ENCODE measurements at places on chromosomes 16 and 17. TPM values are rescaled to one million over a fixed set of nuclear protein-coding genes. Genes with fewer than 3 reads are reported as not detected.
A peak's percentile ranks its signal among the peaks of the same experiment; 100 is the strongest.

DNA sequence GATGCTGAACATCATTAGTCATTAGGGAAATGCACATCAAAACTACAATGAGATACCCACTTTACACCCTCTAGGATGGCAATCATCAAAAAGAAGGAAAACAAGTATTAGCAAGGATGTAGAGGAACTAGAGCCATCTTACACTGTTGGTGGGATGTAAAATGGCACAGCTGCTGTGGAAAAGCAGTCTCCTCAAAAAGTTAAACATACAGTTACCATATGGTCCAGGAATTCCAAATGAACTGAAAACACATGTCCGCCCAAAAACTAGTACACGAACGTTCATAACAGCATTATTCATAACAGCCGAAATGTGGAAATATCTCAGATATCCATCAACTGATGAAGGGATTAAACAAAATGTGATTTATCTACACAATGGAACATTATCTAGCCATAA, 7.0 kb downstream of the FBF1 start:
- H3K36me3 ChIP-seq = peaks cover 5% of the 10 kb centered on the region
- no peaks in the 10 kb centered on the region for H3K27me3 ChIP-seq
- no peak overlapping the region for H3K27ac ChIP-seq
- no peak overlapping the region for H3K4me3 ChIP-seq

- H3K27me3 ChIP-seq = peaks cover 12% of the 10 kb centered on the region
- no peaks in the 10 kb centered on the region for H3K36me3 ChIP-seq
- H3K4me3 ChIP-seq = no peak overlapping the region
- no peak for DNase-seq
Observed at GRCh38 chr16:85465328-85466303, 147.5 kb upstream of the GSE1 start.

GRCh38 chr16:22139008-22139407, 23.3 kb upstream of the SDR42E2 start:
- no peaks in the 10 kb centered on the region for H3K36me3 ChIP-seq
- no peak overlapping the region for H3K27ac ChIP-seq
- H3K27me3 ChIP-seq = peaks cover 2% of the 10 kb centered on the region
- no peak for DNase-seq

DNA sequence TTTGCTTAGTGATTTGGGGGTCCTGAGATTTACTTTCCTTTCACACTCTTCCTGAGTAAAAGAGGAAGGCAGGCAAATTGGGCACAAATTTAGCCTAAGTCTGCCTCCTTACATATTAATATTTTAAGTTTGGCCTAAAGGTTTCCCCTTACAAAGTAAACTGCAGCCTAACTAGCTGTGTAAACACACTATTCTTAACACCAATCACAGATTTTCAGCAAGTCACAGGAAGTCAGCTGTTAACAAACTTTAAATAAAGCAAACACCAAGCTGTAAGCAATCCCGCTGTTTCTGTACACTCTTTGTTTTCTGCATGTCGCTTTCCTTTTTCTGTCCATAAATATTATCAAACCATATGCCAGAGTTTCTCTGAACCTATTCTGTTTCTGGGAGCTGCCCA, 45.1 kb upstream of the ABCC11 start:
- H3K27me3 ChIP-seq = no peaks in the 10 kb centered on the region
- no peak overlapping the region for H3K27ac ChIP-seq
- DNase-seq = no peak
- H3K4me3 ChIP-seq = no peak overlapping the region

GRCh38 chr16:78503602-78504001, 404.1 kb downstream of the WWOX start:
- H3K27me3 ChIP-seq = no peaks in the 10 kb centered on the region
- peak; percentile 64 for DNase-seq
- H3K4me3 ChIP-seq = no peak overlapping the region
- no peaks in the 10 kb centered on the region for H3K36me3 ChIP-seq

- H3K4me1 ChIP-seq = peaks cover 6% of the 10 kb centered on the region
- no peak for DNase-seq
- H3K27me3 ChIP-seq = no peaks in the 10 kb centered on the region
- no peak overlapping the region for H3K27ac ChIP-seq
- peaks cover 69% of the 10 kb centered on the region for H3K36me3 ChIP-seq
- H3K4me3 ChIP-seq = no peak overlapping the region
Observed at GRCh38 chr17:77196251-77196650, 55.5 kb downstream of the SEC14L1 start.

- no peak overlapping the region for H3K4me3 ChIP-seq
- DNase-seq = no peak
- H3K36me3 ChIP-seq = no peaks in the 10 kb centered on the region
- H3K4me1 ChIP-seq = no peaks in the 10 kb centered on the region
Observed at GRCh38 chr16:63216696-63217423, 1180.6 kb upstream of the CDH8 start.

GRCh38 chr17:64216000-64216337, 47.1 kb downstream of the TEX2 start:
- H3K4me3 ChIP-seq = no peak overlapping the region
- H3K36me3 ChIP-seq = peaks cover 20% of the 10 kb centered on the region
- no peaks in the 10 kb centered on the region for H3K27me3 ChIP-seq
- H3K27ac ChIP-seq = no peak overlapping the region
- peaks cover 32% of the 10 kb centered on the region for H3K4me1 ChIP-seq

DNA sequence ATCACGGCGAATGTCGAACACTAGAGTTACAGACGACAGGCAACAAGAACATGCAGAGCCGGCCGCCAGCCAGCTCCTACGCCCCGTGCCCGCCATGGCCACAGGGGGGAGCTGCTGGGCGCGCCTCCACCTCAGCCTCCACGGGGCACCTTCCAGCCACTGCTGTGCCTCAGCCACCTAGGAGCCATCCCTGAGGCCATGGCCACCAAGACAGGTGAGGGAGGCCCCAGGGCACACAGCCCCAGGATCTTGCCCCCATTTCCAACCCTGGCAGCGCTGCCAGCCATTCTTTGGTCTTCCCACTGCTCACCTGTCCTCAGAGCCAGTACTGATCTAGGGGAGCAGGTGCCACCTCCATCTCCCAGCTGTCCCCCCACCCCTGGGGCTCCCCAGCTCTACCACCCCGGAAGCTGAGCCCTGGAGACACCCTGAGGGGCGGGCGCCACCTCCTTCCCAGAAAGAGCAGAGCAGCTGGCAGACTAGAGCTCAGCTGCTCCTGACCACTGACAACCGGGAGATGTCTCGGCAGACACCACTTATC, 11.8 kb downstream of the GNPTG start:
- peaks cover 18% of the 10 kb centered on the region for H3K36me3 ChIP-seq
- peak overlapping the region; percentile 59 for H3K27ac ChIP-seq
- H3K4me1 ChIP-seq = peaks cover 2% of the 10 kb centered on the region
- peak; percentile 82 for DNase-seq

DNA sequence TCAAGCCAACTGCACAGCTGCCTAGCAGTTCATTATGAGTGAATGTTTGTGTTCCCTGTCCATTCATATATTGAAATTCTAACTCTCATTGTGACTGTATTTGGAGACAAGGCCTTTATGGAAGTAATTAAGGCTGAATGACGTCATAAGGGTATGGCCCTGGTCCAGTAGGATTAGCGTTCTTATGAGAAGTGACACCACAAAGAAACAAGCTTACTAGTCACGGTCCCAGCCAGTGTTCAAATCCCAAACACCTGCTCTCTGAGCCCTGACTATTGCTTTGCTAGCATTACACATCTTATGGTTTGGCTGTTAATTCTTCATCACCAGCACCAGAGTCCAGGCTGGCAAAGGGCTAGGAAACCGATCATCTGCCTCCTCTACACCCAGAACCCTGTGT, 2.2 kb downstream of the ZNF668 start:
- peak overlapping the region; percentile 97 for H3K27ac ChIP-seq
- peaks cover 18% of the 10 kb centered on the region for H3K36me3 ChIP-seq
- peak overlapping the region; percentile 96 for H3K4me3 ChIP-seq
- no peak for DNase-seq
- peaks cover 35% of the 10 kb centered on the region for H3K4me1 ChIP-seq

GRCh38 chr17:29167393-29168078, 12.7 kb downstream of the MYO18A start:
- H3K27me3 ChIP-seq = no peaks in the 10 kb centered on the region
- DNase-seq = no peak
- H3K36me3 ChIP-seq = peaks cover 7% of the 10 kb centered on the region

- H3K27ac ChIP-seq = no peak overlapping the region
- no peak for DNase-seq
- no peaks in the 10 kb centered on the region for H3K36me3 ChIP-seq
- H3K27me3 ChIP-seq = peaks cover 6% of the 10 kb centered on the region
Observed at GRCh38 chr16:54165912-54166865, 120.4 kb downstream of the IRX3 start.

DNA sequence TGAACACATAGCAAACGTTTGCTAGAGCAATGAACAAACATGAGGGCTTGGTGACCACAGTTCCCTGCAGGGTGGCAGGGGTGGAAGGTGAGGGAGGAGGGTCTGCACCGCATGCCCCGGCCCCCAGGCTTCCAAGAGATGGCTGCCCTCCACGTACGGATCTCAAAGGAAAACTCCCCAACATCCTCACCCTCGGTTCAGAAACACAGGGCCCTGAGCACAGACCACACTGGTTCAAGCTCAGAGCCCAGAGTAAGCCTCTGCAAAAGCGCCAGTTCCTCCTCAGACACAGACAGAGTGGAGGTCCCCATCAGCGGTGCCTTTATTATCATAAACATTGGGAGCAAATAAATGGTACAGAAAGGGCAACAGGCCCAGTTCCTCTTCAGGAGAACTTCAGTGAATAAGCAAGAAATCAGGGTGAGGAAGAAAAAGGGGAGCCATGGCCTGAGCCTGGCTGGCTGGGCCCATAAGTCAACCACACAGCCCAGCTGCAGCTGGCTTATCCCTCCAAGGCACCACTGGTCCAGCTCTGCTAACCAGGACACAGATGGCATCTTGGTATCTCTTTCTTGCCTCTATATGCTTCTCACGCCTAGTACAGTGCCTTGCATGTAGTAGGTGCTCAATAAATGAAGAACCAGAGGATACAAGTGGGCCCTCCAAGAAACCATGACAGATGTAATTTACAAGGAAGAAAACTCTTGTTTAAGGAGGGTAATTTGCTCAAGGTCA, 11.0 kb downstream of the MPO start:
- DNase-seq = no peak
- H3K4me3 ChIP-seq = no peak overlapping the region
- H3K4me1 ChIP-seq = no peaks in the 10 kb centered on the region
- no peak overlapping the region for H3K27ac ChIP-seq

DNA sequence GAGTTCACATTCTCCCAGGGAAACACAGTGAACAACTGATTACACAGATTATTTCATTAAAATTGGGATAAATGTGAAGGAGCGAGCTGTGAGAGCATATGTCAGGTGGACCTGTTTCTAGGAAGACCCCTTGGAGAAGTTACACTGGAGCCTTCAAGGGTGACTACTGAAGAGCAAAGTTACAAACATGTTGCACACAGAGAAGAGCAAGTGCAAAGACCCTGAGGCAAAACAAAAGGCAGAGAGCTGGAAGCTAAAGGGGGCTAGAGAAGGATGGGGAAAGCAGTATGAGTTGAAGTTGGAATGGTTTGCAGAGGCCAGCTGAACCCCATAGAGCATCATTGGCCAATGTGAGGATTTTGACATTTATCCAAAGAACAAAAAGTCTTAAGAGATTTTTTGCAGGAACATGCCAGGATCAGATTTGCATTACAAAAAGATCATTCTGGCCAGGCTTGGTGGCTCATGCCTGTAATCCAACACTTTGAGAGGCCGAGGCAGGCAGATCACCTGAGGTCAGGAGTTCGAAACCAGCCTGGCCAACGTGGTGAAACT, 14.1 kb downstream of the PDZD9 start:
- peaks cover 9% of the 10 kb centered on the region for H3K4me1 ChIP-seq
- no peak overlapping the region for H3K4me3 ChIP-seq
- H3K36me3 ChIP-seq = peaks cover 14% of the 10 kb centered on the region

The HS3ST3A1 gene
- total RNA-seq = not detected

The TMEM100 gene
- total RNA-seq = not detected

The GJC1 gene
- total RNA-seq = 5.6 TPM

The FHOD1 gene
- total RNA-seq = 105 TPM

The ALDOA gene
- total RNA-seq = 3,081 TPM
